ENCODE measurements at places on chromosomes 13 and 19.

DNA sequence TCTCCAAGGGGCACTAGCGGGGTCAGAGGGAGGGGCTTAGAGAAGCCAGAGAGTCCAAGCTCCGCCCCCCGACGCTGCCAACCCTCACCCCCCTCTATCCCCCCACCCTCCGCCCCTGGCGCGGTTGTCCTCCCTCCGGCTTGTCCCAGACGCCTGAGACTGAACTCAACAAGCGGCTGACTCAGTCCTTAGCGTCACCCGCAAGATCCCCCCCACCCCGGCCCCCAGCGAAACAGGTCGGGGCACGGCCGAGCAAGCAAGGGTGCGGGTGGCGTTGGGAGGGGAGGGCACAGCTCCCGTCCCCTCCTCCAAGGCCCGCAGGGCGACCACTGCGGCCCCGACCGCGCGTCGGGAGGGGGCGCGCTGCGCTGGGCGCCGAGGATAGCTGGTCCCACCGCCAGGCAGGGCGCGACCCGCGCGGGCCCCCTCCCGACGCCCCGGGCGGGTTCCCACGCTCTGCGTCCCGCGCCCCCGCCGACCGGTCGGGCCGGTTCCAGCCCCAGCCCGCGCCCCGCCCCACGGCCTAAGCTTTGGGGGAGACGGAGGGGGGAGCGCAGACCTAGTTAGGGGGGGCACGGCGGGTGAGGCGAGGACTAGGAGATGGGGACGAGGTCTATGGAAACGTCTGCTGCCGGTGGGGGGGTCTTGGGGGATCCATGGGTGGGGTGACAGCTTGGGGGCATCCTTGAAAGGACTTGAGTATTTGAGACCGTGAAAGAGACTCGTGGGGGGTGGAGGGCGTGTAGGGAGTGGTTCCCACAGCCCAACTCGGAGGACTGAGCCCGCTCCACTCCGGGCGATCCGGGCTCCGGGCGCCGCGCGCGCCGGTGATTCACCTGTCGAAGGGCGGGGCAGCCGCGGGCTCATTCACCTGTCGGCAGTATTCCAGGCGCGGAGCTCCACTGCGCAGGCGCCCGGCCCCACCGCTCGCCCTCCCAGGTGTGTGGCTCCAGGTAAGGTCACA, 5.1 kb downstream of the NOTCH3 start:
- DNase-seq: no peak

DNA sequence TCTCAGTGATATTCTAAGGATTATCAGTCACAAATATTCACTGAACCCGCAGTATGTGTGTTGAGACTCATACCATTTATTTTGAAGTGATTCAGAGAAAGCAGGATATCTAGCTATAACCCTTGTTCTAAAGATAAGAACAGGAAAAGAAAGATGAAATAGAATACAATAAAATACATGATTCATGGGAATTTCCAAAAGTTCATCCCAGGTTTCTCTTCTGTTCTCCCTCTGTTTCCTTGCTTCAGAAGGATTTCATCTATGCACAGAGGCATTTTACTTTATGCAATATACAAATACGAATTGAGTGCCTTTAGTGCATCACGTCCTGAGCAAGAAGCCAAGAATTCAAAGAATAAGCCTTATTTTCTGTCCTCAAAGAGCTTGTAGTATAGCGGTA, 274.4 kb upstream of the GPC6 start:
- no peak for DNase-seq

DNA sequence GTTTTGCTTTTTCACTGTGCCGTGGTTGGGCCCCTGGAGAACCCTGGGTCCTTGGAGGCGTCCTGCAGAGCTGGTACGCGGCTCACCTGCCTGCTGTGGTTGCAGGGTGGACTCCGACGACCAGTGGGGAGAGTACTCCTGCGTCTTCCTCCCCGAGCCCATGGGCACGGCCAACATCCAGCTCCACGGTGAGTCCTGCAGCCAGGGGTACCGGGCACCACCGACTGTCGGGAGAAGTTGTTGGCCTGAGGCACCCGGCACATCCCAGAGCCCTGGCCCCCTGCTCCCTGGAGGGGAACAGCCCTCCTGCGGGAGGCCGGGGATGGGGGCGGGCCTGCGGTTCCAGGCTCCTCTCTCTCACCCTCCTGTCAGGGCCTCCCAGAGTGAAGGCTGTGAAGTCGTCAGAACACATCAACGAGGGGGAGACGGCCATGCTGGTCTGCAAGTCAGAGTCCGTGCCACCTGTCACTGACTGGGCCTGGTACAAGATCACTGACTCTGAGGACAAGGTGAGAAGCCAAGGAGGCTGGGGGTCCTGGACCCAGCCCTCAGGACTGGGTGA, 8.0 kb downstream of the BSG start:
- DNase-seq: no peak

- no peak for DNase-seq
These were observed at the start of gene TNFRSF19 for GRCh38 chr13:23570099-23570920. Gene TNFRSF19, plus strand, starts transcription at chr13:23570412. Its CDS starts 19,772 bp downstream, at chr13:23590184.

- DNase-seq: no peak
These were observed 22.8 kb downstream of the ELAVL1 start for GRCh38 chr19:7982651-7983099.

DNA sequence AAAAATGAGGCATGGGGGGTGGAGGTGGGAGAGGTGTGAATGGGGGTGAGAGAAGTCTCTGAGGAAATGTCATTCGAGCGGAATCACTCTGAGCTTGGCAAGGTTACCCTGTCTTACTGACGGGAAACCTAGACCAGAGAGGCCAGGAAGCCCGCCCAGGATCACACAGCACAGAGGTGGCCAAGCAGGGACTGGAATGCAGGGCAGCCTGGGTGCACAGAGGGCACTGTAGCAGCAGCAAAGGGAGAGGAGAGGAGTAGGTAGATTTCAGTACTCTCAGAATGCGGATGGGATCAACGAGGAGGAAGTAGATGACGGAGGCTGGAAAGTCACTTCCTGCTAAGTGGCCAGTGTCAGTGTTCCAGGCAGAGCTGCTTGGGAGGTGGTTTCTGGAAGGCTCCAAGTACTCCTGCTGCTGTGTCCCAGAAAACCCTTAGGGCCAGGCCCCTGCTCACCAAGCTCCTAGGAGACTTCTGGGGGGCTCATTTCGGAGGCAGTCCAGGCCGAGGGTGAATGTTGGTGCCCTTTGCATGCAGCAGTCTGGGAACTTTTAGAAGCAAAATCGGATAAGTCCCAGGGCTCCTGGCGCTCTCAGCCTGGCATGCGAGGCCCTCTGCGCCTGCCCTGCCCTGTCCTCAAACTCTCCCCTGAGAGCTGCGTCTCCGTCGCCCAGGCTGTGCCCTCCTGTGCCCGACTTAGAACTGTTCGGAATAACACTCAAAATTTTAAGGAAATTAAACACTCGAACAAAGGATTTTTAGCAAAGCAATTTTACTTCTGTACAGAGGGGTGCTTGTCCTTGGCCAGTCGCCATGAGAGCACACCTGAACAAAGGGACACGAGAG, 33.5 kb downstream of the DNM2 start:
- DNase-seq: no peak

DNA sequence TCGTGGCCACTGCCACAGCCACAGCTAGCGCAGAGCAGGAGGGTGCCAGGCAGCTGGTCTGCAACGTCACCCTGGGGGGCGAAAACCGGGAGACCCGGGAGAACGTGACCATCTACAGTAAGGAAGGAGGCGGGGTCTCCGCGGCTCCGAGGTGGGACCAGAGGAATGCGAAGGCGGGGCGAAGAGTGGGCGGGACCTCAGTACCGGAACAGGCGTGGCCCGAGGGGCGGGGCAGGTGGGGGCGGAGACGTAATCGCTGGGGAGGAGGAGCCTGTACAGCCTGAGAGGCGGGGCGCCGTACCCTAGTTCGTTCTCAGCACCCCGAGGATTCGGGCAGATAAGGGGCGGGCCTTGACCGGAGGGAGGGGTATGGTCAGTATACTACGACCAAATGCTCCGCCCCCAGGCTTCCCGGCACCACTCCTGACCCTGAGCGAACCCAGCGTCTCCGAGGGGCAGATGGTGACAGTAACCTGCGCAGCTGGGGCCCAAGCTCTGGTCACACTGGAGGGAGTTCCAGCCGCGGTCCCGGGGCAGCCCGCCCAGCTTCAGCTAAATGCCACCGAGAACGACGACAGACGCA, 2.5 kb downstream of the ICAM5 start:
- peak; percentile 80 for DNase-seq

GRCh38 chr19:34722353-34722752, 11.7 kb upstream of the ZNF181 start:
- DNase-seq: no peak

DNA sequence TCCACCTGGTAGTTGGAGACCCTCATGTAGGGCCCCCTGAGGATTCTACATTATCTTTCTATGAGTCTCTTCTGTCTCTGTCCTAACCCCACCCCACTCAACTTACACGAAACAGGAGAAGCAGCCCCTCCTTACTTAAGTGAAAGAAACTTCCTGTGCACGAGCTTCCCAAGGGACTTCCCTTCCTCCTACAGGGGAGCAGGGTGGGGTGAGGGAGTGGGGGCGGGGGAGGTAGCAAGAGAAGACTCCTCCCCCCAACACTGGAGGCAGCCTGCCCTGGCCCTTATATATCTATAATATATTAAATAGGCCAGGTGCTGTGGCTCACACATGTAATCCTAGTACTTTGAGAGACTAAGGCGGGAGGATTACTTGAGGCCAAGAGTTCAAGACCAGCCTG, 5.5 kb upstream of the PDE4C start:
- no peak for DNase-seq

GRCh38 chr19:53991224-53992113, at the start of gene CACNG6:
Gene CACNG6, plus strand, starts transcription at chr19:53991637. Its CDS starts 1,241 bp downstream, at chr19:53992878.
- no peak for DNase-seq

DNA sequence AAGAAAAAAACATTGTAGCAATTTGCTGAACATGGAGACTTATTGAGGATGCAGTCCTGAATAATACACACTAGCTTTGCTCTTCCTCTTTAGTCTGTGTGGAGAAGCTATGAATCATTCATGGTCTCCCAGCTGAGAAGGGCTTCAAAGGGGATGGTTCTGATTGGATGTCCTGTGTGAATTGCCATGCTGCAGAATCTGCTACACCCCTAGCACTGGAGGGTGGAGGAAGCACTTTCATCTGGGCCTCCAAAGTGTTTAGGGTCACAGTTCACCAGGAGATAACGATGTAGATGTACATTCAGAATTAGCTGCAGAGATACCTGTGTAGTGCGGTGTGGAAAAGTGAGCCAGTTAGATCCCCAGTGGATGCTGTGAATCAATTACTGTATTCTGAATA, 321.1 kb upstream of the EDNRB start:
- no peak for DNase-seq

DNA sequence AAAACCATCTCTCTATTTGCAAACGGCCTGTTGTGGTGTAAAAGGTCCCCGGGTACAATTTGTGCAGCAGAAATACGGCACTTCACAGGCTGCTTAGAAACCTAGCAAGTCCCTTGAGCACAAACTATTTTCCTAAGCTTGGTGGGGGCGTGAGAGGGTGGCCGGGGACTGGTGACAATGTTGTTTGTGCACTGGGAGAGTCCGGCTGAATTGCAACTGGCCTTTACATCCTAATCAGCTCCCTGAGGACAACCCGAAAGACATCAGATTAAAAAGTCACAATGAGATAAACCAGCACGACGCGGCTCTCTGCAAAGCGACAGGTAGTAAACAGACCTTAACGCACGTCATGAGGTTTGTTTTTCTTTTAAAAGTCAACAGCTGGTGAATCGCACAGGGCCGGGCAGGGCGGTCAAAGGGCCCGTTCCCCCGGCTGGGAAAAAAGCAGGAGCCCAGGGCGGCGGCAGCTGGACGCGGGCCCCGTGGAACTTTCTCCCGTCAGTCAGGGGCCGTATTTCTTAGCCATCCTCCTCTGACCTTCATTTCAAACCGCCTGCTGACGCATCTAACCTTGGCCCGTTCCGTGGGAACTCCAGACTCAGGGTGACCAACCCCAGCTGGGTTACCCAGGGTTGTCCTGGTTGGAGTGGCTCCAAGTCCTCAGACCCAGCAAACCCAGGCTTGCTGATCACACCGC, 112.3 kb downstream of the GADD45B start:
- DNase-seq: no peak

DNA sequence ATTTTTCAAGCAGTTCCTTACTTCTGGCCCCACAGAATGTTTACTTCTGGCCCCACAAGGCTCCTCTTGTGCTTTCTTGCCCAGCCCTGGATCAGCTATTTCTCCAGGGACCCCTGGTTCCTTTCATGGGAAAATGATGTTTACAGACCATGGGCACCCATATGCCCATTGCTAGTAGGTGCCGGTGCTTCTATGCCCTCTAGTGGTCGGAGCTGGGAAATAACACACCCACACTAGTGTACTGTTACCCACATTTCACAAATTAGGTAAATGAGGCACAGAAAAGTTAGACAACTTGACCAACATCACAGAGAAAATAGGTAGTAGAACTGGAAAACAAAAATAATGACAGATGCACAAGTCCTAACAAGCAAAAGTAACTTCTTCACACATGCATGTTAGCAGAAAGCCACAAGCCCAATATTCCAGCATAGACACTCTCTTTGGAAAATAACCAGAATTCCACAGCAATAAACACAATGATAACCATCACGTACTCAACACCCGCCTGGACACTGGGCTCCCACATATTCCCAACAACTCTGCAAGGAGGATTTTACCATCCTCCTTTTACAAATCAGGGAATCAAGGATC, 1.3 kb upstream of the CEACAM6 start:
- DNase-seq: peak; percentile 81

- DNase-seq: no peak
These were observed 61.8 kb downstream of the MYO9B start for GRCh38 chr19:17137417-17137816.

Measured in stimulated activated effector memory CD8-positive, alpha-beta T cell treated with anti-CD3 and anti-CD28 coated beads, Interleukin-12 subunit alpha, Interleukin-12 subunit beta, amount 100 ng/mL, for 72 hours (primary cell).